ENCODE measurements at places on chromosomes 4 and X.

GRCh38 chrX:47814851-47815250 is 21.9 kb upstream of the ZNF81 start:
- DNase-seq, result no peak

DNA sequence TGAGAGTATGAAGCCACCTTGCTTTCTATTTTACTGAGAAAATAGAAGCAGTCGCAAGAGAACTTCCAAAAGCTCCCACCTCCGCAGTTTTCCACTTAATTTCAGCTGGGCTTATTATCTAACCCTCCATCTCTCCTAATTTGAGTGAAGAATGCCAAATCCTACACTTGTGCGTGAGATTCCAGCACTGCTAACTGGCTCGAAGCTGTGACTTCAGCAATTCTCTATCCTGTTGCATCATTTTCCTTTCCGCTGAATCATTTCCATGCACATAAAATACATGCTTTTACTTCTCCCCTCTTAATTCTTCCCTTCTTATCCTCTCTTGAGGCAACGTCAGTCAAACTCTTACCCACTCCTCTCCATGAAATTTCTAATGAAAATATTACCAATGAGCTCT is 189.5 kb downstream of the GASK1B start:
- DNase-seq, result no peak

GRCh38 chrX:40007131-40007755 is 90.5 kb downstream of the BCOR start:
- no peak for DNase-seq

- DNase-seq, result no peak
Observed at GRCh38 chrX:152656890-152657289, 19.2 kb downstream of the GABRQ start.

GRCh38 chr4:119212234-119212963 is at the start of gene USP53:
Gene USP53, plus strand, starts transcription at chr4:119212713. Its CDS starts 27,047 bp downstream, at chr4:119239760.
- peak; percentile 96 for DNase-seq

DNA sequence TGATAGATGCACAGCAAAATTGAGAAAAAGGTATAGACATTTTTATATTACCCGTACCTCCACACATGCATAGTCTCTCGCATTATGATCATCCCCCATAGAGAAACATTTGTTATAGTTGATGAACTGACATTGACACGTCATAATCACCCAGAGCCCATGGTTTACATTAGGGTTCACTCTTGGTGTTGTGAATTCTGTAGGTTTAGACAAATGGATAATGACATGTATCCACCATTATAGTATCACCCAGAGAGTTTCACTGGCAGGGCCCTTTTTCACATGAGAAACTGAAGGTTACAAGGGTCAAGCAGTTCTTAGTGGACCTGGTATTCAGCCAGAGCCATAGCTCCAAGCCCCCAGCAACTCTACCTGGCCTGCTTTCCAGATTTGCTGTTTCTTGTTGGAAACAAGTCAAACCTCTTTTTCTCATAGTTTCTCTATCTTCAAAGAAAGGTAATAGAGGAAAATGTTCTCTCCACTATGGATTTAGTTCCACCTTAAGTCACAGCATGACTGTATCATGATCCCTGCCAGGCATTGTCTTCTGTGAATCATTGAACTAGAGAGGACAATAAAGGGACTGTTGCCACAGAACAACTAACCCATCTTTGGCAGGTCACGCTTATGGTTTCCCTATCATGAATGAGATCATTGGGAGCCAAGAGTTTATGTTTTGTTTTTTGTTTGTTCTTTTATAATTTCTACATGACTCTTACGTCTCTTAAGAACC is 64.0 kb downstream of the HHIP start:
- no peak for DNase-seq

GRCh38 chr4:38785041-38785790 is 2.4 kb upstream of the TLR10 start:
- no peak for DNase-seq

DNA sequence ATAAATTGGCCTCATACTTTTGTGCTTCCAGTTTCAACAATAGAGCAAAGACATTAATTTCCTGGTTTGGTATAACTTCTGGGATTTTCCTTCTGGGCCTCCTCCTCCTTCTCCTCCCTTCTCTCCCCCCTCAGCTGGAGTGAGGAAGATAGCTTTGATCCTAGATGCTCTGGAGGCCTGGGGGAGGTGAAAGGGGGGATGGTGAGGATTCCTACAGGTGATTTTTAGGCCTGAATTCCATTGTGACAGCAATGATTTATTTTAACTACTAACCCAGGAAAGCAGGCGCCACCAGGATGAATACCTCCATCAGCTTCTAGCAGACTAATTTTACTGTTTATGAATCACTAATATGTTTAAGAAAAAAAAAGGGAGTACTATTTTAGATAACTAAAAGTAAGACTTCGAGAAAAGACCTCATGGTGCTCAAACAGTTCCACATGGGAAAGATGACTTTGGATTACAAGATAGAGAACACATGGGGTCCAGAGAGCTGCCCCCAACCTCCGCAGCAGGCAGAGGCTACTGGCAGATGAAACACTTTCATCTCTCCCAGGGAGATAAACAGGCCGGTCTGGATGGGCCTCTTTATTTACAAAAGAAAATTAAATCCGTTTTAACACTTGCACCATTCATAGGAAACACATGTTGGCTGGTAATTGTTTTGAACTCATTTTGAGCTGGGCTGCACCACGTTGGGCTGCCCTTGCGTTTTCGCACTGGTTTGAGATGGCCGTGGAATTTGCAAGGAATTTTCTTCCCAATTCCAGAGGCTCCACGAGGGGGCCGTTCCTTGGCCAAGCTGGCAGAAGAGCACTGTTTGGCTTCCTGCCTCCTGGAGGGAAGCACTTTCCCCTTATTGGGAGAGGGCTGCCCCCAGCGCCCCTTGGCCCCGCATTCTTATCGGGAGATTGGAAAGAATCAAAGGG is 125.1 kb upstream of the STX18 start:
- DNase-seq, result no peak

- DNase-seq, result no peak
Observed at GRCh38 chr4:10188400-10189004, 71.9 kb upstream of the WDR1 start.

DNA sequence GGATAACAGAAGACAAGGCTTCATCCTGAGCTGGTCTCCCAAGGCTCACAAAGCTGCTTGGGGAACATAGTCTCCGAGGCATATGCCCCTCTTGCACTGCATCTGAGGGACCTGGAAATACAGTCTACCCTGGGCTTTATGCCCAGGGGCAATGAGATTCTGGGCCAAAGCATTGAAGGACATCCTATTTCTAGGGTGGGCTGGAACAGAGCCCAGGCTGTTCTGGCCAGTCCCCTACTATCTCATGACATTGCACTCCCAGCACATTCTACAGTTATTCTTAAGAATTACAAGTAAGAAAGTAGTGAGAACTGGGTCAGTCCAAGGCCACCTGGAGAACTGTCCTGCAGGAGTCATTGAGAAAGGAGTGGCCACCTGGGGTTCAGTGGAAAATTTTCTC is 107.6 kb downstream of the USP46 start:
- no peak for DNase-seq

- no peak for DNase-seq
Observed at GRCh38 chr4:87807402-87807801, 8.0 kb downstream of the IBSP start.

DNA sequence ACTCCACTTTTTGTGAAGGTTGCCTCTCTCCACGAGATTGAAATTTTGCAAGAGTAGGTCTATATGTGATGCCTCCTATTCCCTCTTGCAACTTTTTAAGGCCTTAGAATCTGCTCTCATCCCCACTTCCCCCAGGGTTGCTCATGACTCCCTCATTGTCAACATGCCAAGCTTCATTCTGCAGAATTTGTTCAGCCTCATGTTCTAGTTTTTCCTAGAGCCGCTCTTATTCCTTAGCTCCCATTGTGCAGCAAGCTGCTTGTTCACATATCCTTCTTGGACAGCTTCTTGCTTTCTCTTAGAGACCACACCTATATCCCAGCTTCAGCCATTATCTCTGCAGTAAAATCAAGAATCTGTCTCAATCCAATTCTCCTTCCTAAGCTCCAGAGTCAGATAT is 82.4 kb downstream of the CNGA2 start:
- no peak for DNase-seq

GRCh38 chr4:54050214-54050904 is 14.0 kb downstream of the CHIC2 start:
- DNase-seq, result no peak

- no peak for DNase-seq
Observed at GRCh38 chrX:97787849-97788248, 904.1 kb downstream of the RPA4 start.

DNA sequence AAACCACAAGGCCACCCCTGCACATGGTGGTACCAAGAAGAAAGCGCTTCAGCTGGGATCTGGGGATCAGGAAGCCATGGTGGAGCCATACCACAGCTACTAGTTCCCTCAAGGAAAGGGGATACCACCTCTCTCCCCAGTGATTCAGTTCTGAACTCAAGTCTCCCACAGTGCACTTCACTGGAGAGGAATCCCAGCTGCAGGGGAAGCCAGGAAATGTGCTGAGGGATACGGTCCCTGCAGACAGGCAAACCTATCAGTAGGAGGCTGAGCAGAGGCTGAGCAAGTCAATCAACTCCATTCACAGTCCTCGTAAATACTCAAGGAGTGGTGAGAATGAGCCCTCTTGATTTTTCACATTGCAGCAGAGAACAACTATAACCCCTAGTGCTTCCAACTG is 11.0 kb downstream of the TMEM192 start:
- no peak for DNase-seq

GRCh38 chr4:15894921-15895916 is 43.3 kb downstream of the FGFBP1 start:
- DNase-seq, result no peak

GRCh38 chr4:64166365-64166764 is 242.9 kb downstream of the TECRL start:
- DNase-seq, result no peak

- no peak for DNase-seq
Observed at GRCh38 chr4:95217197-95217596, 331.6 kb downstream of the UNC5C start.

- DNase-seq, result no peak
Observed at GRCh38 chrX:24343719-24344118, 16.7 kb upstream of the SUPT20HL1 start.

DNA sequence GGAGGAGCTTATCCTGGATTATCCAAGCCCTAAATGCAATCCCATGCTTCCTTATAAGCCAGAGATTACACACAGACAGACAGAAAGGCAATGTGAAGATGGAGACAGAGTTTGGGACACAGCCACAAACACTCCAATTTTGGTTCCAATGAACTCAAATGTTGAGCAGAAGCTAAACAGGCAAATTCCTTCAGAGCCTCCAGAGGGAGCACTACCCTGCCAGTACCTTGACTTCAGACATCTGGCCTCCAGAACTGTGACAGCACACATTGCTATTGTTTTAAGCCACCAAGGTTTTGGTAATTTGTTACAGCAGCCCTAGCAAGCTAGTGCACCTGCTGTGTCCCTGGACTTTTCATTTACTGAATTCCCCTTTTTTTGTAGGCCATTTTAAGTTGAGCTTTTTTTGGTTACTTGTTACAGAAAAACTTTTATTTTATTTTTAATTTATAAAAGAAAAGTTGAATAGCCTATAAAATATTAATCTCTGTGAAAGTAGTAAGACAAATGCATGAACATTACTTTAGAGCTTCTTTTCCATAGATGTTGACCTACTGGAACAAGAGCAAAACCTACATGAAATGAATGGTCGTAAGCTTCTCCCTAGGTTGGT is 33.4 kb upstream of the SRD5A3 start:
- DNase-seq, result peak; percentile 10

DNA sequence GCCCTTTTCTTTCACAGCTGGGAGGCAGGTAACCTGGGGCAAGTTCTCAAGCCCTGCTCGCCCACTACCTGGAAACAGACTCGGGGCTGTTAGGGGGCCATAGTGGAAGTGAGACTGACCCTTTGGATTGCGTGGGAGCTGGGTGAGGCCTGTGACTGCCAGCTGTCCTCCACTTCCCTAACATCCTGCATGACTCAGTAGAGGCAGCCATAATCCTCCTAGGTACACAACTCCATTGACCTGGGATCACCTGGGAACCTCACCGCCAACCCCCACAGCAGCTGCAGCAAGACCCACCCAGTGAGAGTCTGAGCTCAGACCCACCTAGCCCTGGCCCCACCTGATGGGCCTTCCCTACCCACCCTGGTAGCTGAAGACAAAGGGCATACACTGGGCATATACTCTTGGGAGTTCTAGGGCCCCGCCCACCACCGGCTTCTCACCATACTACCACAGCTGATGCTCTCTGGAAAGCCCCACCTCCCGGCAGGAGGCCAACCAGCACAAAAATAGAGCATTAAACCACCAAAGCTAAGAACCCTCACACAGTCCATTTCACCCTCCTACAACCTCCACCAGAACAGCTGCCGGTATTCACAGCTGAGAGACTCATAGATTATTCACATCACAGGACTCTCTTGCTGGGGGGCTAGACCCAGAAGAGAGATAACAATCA is 61.1 kb upstream of the DCTD start:
- DNase-seq, result no peak

- no peak for DNase-seq
Observed at GRCh38 chrX:154596290-154596929, 11.5 kb downstream of the CTAG1A start.

GRCh38 chr4:6619466-6620255 is 20.8 kb upstream of the MRFAP1 start:
- no peak for DNase-seq

DNA sequence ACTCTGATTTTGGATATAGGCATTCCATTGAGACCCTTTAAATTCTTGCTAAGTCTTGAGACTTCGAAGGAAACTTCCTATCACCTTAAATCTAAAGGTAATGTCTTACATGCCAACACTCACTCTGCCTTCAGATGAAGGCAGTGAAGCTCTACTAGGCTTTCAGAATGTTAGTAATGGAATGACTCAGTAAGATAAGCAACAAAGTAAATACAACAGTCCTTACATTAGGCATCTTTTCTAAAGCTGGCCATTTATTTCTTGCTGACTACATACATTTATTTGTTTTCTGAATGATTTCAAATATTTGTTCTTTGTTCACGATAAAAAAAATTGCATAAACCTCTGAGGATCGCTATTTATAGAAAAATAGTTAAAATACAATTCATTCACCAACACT is 43.5 kb downstream of the ASIC5 start:
- DNase-seq, result no peak

DNA sequence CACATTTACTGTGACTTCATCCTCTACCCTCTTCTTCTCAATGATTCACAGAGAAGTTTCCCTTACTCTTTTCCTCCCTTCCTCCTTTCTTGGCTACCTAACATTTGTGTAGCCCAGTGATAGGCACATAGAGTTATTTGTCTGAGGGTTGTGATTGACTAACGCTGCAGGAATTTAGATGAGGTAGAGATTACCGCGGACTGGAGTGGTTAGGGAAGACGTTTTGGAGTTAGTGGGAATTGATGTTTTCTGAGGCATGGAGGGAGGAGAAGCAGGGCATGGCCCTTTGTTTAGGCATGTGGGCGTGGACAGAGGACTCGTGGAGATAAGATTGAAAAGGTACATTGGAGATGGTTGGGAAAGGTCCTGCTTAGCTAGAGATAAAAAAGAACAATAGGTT is 246.7 kb downstream of the GPAT3 start:
- DNase-seq, result no peak

DNA sequence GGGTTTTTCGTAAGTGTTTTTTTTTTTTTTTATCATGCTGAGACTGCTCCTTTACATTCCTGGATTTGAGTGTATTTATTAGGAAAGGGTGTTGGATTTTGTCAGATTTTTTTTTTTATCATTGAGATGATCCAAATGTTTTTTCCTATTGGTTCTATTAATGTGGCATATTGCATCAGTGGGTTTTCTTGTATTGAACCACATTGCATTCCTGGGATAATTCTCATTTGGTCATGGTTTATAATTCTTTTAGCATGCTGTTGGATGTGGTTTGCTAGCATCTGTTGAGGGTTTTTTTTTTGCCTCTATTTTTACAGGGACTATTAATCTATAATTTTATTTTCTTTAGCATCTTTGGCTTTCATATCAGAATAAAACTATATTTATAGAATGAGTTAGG is 28.8 kb downstream of the COL4A5 start:
- no peak for DNase-seq

Measured in stimulated activated CD8-positive, alpha-beta memory T cell treated with anti-CD3 and anti-CD28 coated beads, Interleukin-12 subunit alpha, Interleukin-12 subunit beta, amount 100 ng/mL, for 1 hour (primary cell).